Mesothelial cell of epicardium (in vitro differentiated cells): ENCODE measurements at places on chromosomes 16 and 17.

GRCh38 chr17:77907497-77908461 lies 50.7 kb upstream of the TNRC6C start:
- DNase-seq = no peak

DNA sequence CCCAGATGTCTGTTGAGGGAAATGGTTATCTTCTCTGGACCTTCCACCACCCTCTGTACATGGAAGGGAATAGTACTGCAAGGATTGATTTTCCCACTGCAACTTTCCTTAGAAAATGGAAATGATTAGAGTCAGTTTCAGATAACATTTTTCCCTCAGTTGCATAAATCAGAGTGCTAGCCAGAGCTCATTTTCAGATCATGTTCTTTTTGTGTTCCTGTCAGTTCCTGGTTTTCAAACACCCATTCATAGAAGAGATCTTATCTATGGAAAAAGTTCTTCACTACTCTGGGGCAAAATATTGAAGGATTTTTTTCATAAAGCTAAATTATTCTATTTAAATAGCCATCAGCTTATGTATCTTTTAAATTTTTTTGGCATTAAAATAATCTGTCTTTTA lies 11.7 kb upstream of the COX10 start:
- no peak for DNase-seq

DNA sequence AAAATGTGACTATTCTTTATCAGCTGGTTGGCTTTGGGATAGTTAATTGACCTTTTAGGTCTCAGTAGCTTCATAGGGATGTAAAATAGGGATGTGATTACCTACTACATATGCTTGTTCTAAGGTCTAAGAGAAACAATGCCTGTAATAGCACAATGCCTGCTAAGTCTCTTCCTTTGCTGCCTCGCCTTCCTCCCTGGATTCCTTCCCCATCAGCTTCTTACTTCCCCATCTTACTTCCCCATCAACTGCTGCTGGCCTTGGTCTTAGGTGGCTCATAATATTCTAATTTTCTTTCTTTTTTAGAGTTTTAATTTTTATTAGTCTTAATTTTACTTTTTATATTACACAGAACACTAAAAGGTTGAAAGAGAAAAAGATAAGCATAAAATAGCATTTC lies 59.2 kb upstream of the GOT2 start:
- DNase-seq = no peak

GRCh38 chr17:77245162-77245926 lies 104.6 kb downstream of the SEC14L1 start:
- no peak for DNase-seq

- DNase-seq = no peak
Measured at GRCh38 chr17:70320673-70321345, 151.5 kb downstream of the KCNJ2 start.

- DNase-seq = no peak
Measured at GRCh38 chr17:59620064-59620359, 317 bp downstream of the CLTC start.

DNA sequence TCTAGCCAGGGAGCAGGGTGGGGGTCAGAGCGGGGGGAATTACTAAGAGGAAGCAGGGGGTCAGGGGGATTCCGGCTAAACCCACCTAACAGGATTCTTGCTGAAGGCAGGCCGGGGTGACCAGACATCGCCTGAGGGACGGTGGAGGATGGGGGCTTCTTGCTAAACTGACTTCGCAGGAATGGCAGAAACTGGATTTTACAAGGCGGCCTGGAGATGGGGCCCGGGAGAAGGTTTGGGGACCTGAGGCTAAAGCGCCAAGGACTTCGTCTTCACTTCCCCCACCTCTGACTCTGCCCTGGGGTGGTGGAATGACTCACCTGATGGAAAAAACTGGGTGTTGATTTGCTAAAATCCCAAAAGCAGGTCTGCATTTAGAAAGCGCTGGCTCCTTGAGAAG lies 23.5 kb downstream of the LGALS3BP start:
- no peak for DNase-seq

DNA sequence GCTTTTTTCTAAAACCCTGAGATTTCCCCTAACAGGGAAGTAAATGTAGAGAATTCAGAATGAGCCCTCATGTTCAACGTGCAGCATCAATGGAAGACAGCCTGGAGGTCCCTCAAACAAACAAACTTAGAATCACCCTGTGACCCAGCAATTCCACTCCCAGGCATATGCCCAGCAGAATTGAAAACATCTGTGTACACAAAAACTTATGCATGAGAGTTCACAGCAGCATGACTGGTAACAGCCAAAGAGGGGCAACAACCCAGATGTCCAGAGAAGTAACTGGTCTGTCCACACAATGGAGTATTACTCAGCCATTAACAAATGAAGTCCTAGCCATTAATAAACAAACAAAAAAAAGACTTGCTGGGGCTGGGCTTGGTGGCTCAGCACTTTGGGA lies 252.7 kb downstream of the PARN start:
- DNase-seq = no peak
